Stimulated activated naive CD8-positive, alpha-beta T cell treated with anti-CD3 and anti-CD28 coated beads, Interleukin-15, Interleukin-2, amounts not matched to agents 100 U/mL and 50 U/mL, for 24 hours (primary cell): ENCODE measurements at places on chromosomes 12 and 14.
A peak's percentile ranks its signal among the peaks of the same experiment; 100 is the strongest.

DNA sequence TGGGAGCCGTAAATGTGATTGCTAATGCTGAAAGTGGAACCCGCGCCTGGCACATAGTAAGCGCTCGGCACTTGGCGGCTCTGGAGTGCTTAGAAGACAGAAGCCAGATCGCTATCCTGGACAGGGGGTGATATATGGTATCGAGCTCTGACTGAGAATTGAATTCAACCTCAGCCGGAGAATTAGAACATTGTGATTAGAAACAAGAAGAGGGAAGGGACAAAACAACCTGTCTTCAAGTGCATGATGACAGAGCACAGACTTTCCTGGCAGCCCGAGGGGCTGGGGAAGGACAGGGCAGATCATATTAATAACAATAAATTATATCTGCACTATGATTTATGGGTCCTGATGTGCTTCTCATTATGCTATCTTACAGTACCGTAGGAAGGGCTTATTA lies 66.9 kb upstream of the TBX3 start:
- no peak for DNase-seq

DNA sequence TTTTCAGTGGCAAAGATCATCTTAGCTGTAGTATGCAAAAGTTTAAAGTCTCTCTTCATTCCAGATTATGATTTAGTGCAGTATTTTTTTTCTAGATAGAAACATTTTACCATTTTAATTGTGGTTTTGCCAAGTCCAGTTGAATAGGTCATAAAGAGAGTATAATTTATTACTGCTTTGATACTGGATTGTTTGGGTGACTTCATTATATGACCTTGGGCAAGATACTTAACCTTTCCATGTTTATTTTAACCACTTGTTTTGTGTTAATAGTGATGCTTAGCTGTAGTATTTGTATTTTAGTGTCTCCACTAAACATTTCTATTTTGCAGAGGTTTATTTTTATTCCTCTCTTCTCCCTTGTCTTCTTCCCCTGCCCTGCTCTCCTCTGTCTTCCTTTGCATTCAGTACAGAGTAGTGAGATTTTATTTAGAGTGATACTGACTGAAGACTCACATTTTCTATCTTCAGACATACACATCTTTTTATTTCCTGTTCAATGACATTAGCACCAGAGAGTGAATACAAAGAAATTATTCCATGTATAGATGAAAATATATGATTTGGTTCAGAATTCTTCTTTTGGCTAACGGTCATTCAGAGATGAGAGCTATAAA lies 215.2 kb downstream of the ERC1 start:
- DNase-seq: no peak

- peak; percentile 84 for DNase-seq
Observed at GRCh38 chr12:52278575-52279421, 4.4 kb downstream of the KRT86 start.

GRCh38 chr12:124952801-124953200 lies 36.1 kb downstream of the DHX37 start:
- DNase-seq: no peak

DNA sequence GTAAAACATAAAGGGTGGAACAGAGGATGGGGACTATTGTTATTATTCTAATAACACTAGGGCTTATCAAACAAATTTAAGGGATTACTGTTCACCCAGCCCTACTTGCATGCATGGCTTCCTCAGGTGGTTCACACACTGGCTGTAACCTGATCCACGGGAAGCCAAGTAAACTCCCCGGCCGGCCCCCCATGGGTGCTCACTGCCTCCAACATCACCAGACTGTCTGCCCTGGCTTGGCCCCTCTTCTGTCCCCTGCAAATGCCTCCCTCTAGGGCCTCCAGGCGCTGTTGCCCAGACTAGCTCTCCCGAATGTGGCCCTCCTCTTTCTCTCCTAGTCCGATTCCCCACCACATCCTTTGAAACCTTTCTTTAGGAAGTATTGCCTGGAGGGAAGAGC lies 18.6 kb downstream of the FAIM2 start:
- DNase-seq: no peak

- no peak for DNase-seq
Observed at GRCh38 chr12:91388573-91388972, 206.0 kb upstream of the DCN start.

DNA sequence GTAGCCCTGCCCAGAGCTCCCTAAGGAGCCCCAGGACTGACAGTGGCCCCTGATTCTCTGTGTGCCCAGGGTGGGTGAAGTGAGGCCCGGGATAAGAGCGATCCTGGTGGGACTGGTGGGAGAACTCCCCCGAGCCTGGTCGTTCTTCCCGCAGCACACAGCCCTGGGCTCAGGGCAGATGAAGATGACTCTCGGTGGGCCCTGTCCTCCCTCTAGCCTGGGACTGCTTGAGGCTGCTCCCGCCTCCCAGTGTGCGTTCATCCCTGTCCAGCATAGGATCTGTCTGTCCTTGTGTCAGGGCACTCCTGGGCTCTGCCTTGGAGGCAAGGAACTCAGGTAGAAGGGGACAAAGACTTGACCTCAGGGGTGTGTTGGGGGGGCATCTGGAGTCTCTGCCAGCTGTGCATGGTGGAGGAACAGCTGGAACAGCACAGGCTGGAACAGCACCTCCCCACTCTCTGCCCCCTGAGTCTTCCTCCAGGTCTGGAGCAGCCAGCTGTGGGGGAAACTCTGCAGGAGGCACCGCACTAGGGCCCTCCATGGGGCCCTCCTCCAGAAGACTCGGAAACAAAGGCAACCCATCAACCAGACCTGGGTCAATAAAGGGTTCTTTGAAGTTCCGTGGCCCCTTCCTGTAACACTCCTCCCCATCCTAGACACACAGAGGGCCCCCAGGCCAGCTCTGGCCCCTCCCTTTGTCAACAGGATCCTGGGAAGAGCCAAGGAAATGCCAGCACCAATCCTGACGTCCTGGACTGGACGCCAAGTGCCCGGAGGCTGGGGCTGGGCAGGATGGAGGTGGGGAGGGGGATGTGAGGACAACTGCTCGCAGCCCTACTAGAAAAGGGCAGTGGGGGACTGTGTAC lies 15.9 kb downstream of the FAIM2 start:
- no peak for DNase-seq

DNA sequence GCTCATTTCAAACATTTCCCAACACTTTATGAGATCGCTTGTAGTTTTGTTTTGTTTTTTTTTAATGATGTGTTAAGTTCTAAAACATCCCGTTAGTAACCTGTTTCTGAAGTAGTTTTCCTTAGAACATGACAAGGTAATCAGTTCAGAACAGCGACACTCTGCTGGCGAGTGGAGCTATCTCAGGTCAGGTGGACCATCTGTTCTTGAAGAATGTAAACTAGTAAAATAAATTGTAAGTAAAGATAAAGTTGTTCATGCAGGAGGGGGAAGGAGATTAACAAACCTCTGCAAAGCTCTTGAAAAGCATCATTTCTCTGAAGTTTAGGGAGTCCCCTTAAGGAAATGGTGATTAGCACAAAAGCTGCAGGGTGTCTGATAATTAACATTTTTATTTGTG lies 71.9 kb upstream of the DACT1 start:
- no peak for DNase-seq

GRCh38 chr12:78938341-78939084 lies 73.9 kb downstream of the SYT1 start:
- DNase-seq: no peak

DNA sequence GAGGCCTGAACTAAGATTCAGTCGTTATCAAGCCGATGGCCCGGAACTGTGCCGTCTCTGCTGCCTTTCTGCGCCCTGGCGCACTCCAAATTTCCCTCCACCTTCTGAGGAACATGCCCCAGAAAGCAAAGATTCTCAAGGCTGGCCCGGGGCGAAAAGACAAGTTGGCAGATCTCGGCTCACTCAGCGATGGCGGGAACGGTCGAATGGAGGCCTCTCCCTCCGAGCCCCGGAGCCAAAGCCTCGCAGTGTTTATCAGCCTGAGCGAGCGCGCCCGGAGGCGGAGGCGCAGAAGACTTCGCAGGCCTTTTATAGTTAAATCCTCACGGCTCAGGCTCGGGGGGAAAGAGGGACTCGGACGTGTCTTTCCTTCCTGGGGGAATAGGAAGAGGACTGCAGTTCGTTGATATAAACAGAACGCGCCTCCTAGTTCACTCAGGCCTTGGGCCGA lies 5.6 kb downstream of the TBX5 start:
- DNase-seq: no peak

GRCh38 chr12:91347481-91348214 lies 165.0 kb upstream of the DCN start:
- DNase-seq: no peak

DNA sequence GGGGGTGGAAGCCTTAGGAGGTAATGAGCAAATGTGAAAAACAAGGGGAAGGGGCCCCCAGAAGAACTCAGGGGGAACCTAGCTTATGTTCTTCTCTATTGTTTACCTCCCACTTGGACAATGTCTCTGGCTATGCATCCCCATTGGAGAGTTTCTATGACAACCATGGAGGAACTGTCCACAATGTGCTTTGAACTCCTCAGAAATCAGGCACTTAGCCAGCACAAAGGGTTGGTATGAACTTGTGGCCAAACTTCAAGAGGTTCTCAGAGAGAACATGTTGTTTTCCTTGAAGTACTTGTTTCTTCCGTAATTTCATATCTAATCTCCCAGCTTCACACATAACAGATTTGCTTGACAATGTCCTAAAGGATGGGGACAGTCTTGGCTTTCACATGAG lies 202.8 kb upstream of the PELI2 start:
- DNase-seq: no peak

- DNase-seq: no peak
Observed at GRCh38 chr12:1801303-1801975, 18.9 kb upstream of the LRTM2 start.

DNA sequence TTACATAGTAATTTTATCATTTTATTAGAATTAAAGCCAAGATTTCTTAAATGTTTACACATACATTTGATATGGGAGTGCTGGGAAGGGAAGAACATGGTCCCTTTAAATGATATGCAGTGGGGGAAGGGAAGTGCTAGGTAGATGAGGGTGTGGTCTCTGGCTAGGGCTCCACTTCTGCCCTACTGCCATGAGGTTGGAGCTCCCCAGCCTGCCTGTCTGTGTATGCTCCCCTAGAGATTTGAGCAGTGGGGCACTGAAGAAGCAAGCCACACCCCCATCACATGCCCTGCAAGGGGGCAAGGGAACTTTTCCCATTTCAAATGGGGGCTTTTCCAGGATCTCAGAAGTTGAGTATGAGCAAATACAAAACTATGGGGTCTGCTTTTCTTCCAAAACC lies 25.5 kb downstream of the CLECL1 start:
- peak; percentile 34 for DNase-seq

DNA sequence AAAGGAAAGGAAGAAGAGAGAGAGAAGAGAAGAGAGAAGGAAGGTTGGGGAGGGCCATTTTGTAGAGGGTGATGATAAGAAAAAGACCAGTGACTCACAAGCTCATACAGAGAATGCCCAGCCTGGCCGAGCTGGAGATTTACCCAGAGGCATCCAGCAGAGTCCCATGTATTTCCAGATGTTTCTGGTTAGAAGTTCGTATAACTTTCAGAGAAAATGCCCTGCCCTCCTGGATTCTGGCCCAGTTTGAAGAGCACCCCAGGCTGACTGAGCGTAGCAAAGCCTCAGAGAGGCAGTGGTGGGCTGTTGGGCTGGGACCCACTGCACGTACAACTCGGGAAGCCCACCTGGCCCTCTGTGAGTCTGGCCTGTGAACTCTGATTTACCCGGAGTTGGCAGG lies 221.8 kb downstream of the SLC41A2 start:
- DNase-seq: no peak

GRCh38 chr12:56628671-56629458 lies 1.3 kb downstream of the BAZ2A start:
- peak; percentile 75 for DNase-seq

DNA sequence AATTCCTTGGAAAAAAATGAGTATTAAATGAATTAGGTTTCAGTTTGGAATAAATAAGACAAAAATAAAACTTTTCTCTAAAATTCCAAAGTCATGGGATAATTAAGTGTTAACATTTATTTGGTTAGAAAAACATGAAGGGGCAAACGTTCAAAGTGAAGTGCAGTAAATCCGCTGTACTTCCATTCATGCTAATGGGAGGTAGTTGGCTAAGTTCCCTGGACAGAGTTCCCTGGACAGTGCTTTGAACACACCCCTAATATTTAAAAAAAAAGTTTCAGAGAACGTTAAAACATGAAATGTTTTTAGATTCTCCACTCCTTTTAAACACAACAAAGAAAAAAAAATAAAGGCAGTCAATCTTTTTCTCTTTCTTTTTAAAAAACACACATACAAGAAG lies 16.3 kb downstream of the ALX1 start:
- DNase-seq: no peak

- no peak for DNase-seq
Observed at GRCh38 chr14:99119554-99120525, 152.2 kb downstream of the BCL11B start.

- no peak for DNase-seq
Observed at GRCh38 chr12:59383079-59383822, 212.6 kb upstream of the SLC16A7 start.

- no peak for DNase-seq
Observed at GRCh38 chr14:68823434-68824206, 30.8 kb upstream of the ZFP36L1 start.

DNA sequence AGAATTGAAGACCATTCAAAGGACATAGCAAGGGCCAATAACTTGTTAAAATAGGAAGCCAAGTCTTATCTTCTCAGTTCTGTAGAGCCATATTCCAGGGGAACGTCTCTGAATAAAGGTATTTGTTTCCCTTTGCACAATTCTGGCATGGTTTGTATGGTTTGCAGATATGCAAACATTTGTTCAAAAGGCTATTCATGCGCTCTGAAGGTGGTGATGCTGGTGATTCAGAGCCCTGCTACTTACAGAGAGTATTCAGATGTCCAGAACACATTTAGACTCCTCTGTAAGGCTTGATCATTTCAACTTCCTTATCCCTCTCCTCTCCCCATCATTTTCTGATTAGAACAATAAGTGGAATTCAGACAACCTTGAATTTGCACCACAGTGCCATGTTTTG lies 35.9 kb downstream of the SLC4A8 start:
- DNase-seq: no peak

DNA sequence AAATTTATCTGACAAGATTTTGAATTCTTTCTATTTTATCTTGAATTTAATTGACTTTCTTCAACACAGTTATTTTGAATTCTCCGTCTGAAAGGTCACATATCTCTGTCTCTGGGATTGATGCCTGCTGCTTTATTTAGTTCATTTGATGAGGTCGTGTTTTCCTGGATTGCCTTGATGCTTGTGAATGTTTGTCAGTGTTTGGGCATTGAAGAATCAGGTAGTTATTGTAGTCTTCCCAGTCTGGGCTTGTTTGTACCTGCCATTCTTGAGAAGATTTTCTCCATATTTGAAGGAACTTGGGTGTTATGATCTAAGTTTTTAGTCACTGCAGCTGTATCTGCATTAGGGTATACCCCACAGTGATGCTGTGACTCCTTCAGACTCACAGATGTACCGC lies 315.8 kb upstream of the DDHD1 start:
- no peak for DNase-seq

DNA sequence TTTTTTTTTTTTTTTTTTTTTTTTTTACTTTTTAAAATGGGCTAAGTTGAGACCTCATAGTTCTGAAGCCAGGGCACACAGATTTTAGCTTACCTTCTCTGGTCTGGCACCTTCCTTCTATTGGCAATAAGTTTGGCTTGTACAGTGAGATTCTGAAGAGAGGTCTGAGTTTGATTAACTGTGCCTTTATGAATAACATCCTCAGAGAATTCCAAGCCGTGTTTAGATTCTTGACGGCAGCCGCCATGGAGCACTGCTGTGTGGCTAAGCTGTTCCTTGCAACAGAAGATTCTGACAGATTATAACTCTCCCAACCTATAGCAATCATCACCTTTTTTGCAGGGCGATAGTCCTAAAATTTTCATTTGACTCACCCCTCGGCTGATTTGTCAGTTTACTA lies 354.9 kb upstream of the FAR2 start:
- no peak for DNase-seq

- DNase-seq: no peak
Observed at GRCh38 chr14:100213587-100213955, 25.4 kb upstream of the YY1 start.
